Stimulated activated CD4-positive, alpha-beta T cell treated with anti-CD3 and anti-CD28 coated beads, Interleukin-2, amount 100 ng/mL, for 24 hours (primary cell): ENCODE measurements at places on chromosomes 7 and 10.

- DNase-seq: no peak
Observed at GRCh38 chr10:44459671-44460070, 74.8 kb upstream of the CXCL12 start.

GRCh38 chr10:103506061-103506460 is 12.6 kb downstream of the NEURL1 start:
- DNase-seq: no peak

DNA sequence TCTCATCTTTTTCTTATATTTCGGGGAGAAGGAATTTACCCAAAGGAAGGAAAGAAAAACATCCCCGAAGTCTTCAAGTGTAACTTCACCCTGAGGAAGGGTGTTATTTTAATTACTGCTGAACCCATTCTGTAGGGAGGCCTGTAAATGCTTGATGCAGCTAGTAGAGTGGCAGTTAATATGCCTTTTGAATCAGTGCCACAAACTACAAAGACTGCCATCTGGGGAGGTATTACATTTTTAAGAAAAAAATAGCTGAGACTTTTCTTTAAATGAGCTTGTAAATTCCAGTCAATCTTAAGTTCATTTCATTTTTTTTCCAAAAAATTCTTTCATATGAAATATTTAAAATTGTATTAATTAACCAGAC is 233.1 kb upstream of the FERD3L start:
- no peak for DNase-seq

DNA sequence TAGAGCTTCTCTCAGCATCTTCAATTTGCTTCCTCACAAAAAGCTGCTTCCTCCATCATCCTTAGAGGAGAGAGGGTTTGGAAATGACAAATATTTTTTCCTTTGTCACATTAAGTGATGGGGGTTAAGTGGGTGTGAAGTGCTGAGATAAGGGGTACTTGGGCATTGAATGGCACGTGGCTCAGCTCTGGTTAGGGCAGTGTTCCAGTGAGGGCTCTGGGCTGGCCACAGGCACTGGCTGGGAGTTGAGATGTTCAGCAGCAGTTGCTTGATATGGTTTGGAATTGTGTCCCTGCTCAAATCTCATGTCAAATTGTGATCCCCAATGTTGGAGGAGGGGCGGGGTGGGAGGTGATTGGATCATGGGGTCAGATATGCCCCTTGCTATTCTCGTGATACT is 33.7 kb upstream of the CHCHD3 start:
- no peak for DNase-seq

DNA sequence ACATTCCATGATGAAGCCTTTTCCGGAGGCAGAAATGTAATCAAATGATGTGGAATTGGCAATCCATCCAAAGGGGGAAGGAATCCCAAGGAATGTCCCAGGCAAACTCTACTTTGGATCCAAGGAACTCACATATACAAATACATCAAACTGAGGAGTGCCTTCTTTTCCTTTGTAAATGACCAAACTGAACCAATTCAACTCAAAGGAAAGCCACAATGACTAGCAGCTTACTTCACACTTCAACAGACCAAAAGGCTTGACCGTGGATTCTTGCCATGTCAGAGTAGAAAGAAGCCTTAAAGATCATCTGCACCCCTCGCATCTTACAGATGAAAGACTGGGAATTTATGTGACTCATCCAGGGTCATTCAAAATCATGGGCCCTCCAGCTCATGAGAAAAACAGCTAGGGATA is 79.7 kb upstream of the MACROH2A2 start:
- DNase-seq: no peak

DNA sequence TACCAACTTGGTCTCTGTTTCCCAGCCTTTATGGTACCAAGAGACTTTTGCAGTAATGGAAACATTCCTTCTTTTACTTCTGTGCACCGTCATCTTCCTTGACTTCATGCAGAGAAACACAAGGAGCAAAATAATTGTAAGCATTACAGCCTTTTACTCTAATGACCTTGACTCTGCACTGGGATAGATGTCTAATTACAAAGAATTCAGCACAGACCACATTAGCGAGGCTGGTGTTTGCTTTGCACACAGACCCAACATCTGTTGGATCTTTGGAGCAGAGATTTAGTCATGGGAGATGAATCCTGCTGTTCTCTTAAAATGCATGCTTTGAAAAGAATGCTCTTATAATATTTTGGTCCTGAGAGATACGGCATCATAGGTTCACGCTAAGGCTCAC is 261.6 kb downstream of the TWIST1 start:
- DNase-seq: no peak

DNA sequence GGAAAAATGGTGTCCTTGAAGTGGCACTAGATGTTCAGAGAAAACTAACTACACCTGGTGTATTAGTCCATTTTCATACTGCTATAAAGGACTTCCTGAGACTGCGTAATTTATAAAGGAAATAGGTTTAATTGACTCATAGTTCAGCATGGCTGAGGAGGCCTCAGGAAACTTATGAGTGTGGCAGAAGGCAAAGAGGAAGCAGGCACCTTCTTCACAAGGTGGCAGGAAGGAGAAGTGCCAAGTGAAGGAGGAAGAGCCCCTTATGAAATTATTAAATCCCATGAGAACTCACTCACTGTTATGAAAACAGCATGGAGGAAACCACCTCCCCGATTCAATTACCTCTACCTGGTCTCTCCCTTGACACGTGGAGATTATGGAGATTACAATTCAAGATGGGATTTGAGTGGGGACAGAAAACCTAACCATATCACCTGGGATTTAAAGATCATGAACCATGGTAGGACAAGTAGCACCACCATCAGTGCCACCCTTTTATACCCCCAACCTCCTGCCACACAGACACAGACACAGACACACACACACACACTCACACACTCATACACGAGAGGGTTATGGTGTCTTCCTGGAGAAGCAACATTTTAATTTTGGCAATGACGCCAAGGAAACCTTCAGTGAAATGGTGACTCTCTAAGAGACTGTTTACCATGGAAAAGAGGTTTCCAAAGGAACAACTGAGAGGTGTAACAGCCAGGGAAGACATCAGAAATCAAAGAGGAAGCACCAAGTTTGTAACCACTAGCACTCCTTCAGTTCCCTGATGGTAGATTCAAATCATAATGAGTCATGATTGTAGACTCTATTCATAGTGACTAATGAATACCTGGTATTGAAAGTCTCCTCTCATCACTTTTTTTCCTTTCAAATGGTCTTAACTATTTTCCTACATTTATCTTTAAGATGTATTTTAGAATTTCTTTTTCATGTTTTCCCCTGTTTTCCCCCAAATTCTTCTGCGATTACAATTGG is 41.8 kb upstream of the WNT16 start:
- no peak for DNase-seq

GRCh38 chr7:2571409-2571808 is 12.6 kb downstream of the IQCE start:
- DNase-seq: no peak

DNA sequence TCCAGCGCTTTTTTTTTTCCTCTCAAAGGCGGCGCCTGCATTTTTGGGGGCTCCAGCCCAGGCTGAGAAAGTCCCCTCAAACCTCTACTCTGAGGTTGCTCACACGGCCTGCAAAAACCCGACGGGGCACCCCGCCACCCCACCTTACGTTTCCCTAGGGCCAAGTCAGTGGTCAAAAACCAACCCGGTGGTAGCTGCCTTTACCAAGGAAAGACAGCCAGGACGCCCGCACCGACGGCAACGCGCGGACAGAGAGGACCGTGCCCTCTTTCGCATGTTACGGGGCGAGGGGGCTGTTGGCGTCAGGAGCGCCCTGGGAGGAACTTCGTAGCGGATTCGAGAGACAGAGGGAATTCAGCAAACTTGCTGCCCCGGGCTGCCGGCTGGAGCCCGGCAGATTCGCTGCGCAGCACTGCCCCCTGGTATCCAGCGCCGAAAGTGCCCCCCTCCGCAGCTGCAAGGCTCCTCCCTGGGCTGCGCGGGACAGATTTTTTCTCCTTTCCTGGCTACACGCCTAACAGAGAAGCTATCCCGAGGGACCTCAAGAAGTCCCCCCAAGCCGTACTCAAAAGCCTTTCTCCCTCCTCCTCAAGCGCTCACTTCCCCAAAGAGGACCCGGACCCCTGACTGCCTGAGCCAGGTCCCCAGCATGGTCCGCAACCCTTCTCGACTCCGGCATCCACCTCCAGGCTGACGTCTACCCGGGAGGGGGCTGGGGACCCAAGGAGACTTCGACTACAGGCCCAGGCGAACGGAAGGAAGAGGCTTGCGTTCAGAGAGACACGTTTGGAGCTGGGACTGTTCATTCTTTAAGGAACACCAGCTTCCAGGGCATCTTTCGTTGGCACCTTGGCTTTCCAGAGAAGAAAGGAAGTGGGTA is 27.7 kb upstream of the VAX1 start:
- DNase-seq: no peak

DNA sequence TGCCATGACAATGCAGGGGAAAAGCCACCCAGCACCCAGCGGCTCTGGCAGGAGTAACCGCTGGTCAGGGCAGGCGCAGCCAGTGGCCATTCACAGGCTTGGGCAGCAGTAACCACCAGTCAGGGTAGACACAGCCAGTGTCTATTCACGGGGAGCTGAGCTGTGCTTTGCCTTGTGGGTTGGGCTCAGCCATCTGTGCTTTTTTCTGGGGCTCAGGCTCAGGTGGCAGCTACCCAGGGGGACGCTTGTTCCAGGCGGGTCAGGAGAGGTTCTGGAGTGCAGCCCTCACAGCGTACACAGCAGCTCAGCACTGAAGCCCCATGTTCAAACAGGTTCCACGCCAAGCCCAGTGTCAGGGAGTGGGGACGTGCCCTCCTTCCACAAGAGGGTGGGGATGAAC is 28.5 kb downstream of the FOXL3 start:
- no peak for DNase-seq

- no peak for DNase-seq
Observed at GRCh38 chr10:98608411-98608810, 161.7 kb upstream of the HPS1 start.

GRCh38 chr7:1883031-1883761 is 213.1 kb downstream of the ELFN1 start:
- no peak for DNase-seq

GRCh38 chr7:67432536-67433234 is 436.1 kb downstream of the TYW1 start:
- DNase-seq: no peak

- no peak for DNase-seq
Observed at GRCh38 chr7:157484411-157485081, 147.7 kb downstream of the DNAJB6 start.

DNA sequence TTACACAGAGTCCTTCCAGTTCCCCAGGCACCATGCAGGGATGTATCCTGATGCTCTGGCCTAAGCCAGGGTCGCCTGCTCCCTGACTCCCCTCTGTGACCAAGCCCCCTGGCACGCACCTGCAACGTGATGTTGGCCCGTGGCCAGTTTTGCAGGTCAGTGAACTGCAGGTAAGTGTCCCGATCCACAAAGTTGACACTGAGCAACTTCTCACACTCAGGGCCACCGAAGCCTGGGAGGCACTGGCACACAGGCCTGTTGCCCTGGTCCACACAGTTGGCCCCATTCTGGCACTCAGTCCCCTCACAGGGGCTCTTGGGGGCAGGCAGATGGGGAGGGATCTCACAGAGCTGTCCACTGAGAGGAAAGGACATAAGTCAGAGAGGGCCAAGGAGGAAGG is 174.3 kb downstream of the LCOR start:
- DNase-seq: no peak

DNA sequence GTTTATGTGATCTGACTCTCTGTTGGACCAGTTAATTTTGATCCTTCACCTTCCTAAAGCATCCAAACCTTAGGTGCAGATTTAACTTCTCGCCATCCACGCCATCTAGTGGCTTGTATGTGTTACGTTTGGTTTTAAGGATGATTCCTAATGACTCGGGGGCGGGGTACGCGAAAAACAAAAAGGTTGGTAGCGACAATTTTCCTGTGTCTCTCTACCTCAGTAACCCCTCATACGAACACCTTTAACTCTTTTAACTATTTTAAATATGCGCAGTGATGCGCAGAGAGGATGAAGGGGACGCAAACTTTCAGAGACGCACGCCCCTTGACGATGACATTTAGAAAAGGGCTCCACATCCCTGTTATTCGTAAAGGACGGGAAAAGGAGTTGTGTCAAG is 714 bp upstream of the KCND2 start:
- DNase-seq: no peak

DNA sequence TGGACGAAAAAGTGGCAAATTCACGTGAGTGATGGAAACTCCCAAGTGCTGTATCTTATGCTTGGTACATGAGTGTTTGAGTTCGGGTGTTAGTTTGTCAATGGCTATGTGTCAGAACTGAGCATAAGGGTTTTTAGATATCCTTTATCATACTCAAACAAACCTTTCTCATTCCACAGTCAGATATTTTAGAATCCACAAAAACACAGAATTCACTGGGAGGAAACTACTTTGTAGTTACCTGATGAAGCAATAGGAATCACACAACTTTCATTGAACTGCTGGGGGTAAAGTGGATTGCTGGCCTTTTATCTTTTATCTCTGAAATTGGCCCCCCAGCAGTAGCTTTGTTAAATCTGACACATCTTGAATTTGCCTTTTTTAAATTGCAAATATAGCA is 64.0 kb downstream of the DKK1 start:
- DNase-seq: no peak

GRCh38 chr7:33809228-33809627 is 96.1 kb upstream of the BMPER start:
- DNase-seq: no peak

- DNase-seq: no peak
Observed at GRCh38 chr7:68454931-68455330, 1143.3 kb upstream of the AUTS2 start.

DNA sequence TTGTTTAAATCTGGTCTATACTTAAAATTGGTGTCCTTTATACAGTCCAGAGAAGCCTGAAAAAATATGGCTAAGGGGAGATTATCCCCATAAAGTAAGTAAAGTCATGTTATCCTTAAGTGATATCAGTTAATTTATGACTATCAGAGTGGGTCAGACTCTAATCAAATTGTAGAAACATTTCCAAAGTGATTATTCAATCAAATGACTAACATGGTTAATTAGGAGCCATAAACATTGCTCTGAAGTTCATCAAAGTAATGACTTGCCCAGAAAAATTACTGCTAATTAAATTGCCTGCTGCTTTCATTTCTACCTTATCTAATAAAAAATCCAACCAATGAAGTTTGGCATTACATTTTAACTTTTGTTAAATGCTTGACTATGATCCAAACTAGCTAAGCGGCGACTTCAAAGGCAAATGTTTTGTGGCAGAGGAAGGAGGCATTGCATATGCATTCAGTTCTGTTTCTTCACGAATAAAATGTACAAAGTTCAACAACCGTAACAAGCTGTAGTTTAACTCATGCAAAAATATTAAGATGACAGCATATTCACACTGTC is 76.7 kb downstream of the ETV1 start:
- DNase-seq: no peak

- DNase-seq: no peak
Observed at GRCh38 chr7:8379264-8379663, 54.1 kb upstream of the NXPH1 start.

- no peak for DNase-seq
Observed at GRCh38 chr10:70672165-70673042, at the start of gene ADAMTS14. ADAMTS14 (plus strand) TSS chr10:70672506; CDS start chr10:70672803, 297 bp downstream.

GRCh38 chr7:74612015-74612829 is 45.3 kb upstream of the GTF2I start:
- no peak for DNase-seq

DNA sequence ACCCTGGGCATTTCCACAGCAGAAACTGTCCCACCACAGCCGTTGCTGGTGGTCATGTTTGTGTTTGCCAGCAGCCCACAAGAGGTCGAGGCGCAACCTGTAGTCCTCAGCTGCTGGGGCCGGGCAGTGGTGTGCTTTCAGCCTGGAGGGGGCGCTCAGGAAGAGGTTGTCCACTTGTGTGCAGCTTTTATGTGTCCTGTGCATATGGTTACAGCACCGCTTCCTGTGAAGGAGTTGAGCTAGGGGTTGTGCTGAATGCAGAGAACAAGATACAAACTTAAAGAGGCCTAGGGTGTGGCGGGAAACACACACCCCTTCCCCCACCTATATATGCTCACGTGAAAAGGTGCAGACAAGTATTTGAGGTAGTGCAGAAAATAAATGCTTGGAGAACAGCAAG is 29.5 kb upstream of the PFKFB3 start:
- peak; percentile 61 for DNase-seq
